Activated CD4-positive, alpha-beta T cell treated with anti-CD3 and anti-CD28 coated beads, Interleukin-2, amount 10 ng/mL, durations not matched to agents 24 days and 14 days (primary cell): ENCODE measurements at places on chromosomes 2 and 18.

DNA sequence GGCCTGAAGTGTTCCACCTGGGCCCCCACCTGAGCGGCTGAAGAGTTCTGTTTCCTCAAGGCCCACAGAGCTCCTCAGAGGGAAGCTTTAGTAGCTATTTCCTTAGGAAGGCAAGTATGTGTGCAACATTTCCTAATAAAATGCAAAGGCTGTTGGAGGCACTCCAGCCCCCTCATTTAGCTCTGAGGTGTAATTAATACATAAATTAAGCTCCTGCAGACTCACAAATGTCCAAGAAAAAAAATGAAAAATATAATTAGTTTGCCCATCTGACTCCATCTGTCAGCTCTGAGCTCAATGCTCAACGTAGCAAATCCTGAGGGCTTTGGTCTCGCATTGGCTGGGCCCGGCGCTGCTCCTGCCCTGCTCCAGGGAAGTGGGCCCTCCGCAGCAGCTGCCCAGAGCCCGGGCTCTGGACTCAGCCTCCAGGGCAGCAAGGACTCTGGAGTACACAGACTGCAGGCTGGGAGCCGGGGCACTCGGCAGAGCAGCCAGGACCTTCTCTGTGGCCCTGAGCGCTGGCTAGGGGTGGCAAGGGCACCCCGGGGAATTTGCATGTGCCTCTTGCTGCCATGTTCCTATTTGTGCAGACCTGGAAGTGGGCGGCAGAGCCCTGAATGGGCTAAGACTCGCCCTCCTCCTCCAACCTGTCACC, 23.4 kb upstream of the C1QL2 start:
- no peak overlapping the region for H3K27ac ChIP-seq
- H3K27me3 ChIP-seq = peaks cover 2% of the 10 kb centered on the region
- H3K4me1 ChIP-seq = no peaks in the 10 kb centered on the region

DNA sequence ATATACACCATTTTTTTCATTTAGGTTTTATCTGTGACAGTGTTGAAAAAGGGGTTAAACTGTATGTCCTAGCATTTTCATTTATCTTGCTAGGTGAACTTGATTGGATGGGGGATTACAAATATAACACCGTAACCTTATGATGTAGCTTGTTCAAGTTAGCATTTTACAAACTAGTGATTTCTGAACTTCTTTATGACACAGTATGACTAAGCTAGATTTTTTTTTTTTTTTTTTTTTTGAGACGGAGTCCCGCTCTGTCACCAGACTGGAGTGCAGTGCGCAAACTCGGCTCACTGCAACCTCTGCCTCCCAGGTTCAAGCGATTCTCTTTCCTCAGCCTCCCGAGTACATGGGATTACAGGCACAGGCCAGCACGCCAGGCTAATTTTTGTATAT, 47.1 kb downstream of the KCMF1 start:
- DNase-seq = no peak
- peaks cover 44% of the 10 kb centered on the region for H3K4me1 ChIP-seq
- H3K27ac ChIP-seq = peak overlapping the region; percentile 83
- no peaks in the 10 kb centered on the region for H3K27me3 ChIP-seq

- no peaks in the 10 kb centered on the region for H3K4me1 ChIP-seq
- no peak for DNase-seq
- H3K36me3 ChIP-seq = no peaks in the 10 kb centered on the region
- no peak overlapping the region for H3K4me3 ChIP-seq
Measured at GRCh38 chr18:10047237-10047636, 133.4 kb downstream of the VAPA start.

DNA sequence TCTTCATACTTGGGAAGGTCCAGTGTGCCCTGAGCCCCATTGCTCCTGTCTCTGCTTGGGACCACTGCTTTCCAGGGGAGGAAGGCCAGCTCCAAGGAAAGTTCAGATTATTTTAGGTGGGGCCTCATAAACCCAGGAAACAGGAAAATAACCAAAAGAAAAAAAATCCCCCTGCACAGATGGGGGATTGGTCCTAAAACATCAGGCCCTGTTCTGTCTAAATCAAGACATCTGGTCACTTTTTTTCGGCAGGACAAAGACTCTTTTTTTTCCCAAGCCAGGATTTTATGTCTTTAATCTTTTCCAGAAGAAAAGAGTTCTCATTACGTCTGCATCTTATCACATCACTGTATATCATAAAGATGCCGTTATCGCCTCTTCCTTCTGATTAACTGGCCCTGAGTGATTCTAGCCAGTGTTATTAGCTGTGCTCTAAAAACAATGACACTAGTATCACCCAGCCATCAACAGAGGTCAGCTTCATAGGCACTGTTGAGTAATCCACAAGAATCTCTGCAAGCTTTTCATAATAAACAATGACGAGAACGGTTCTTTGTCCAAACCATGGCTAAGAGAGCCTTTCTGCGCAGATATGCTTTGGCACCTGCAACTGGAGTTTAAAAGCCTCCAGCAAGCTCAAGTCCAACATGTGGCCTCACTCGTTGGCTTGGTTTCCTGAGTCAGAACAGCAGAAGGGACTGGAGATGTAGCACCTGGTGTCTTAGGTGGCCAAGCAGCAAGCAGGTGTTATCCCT, 138.2 kb downstream of the VAPA start:
- H3K27ac ChIP-seq = no peak overlapping the region
- H3K27me3 ChIP-seq = peaks cover 2% of the 10 kb centered on the region
- H3K36me3 ChIP-seq = no peaks in the 10 kb centered on the region

GRCh38 chr2:55718165-55719008, 24.7 kb upstream of the PNPT1 start:
- H3K4me1 ChIP-seq = no peaks in the 10 kb centered on the region
- DNase-seq = peak; percentile 84
- no peaks in the 10 kb centered on the region for H3K36me3 ChIP-seq
- no peak overlapping the region for H3K4me3 ChIP-seq
- H3K27me3 ChIP-seq = peaks cover 6% of the 10 kb centered on the region

- DNase-seq = no peak
- no peaks in the 10 kb centered on the region for H3K36me3 ChIP-seq
- peaks cover 31% of the 10 kb centered on the region for H3K27me3 ChIP-seq
- H3K4me1 ChIP-seq = peaks cover 42% of the 10 kb centered on the region
Measured at GRCh38 chr2:230908092-230908594, 16.9 kb downstream of the GPR55 start.

GRCh38 chr2:144914622-144915318, 394.9 kb upstream of the ZEB2 start:
- H3K27me3 ChIP-seq = no peaks in the 10 kb centered on the region
- no peak overlapping the region for H3K27ac ChIP-seq

DNA sequence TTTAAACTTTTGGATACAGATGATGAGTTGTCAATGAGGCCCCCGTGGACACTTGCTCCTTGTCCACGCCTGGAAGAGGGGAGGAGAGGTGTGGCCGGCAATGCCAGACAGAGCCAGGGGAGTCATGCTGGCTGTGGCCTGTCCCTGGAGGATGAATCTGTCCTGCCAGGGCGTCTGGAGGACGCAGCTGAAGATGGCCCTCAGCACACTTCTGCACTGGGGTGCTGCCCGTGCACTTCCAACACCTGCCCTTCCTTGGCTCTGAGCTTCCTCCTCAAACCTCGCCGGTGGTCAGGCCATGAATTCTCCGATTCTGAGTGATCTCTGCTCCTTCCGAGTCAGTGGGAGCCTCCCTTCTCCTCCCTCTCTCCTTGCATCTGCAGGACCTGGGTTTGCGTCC, 56.4 kb downstream of the KCNF1 start:
- DNase-seq = no peak
- no peak overlapping the region for H3K4me3 ChIP-seq
- H3K4me1 ChIP-seq = no peaks in the 10 kb centered on the region
- no peaks in the 10 kb centered on the region for H3K36me3 ChIP-seq
- H3K27ac ChIP-seq = no peak overlapping the region

DNA sequence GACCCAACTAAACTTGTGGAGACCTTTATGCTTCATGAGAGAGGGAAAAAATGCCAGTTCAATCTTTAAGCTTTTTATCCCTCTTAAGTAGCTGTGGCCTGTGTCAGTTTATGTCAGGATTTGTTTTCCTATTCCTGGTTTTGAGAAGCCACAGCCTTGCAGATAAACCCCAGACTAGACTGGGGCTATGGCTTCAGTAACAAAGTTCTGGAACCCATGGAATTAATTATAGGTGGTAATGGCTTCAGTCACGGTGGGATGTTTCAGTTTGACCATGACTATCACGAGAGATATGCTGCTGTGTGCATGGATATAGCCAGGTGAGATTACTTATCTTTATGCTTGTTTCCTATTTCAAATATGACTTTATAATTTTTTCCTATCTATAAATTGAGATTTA, 134.8 kb downstream of the RAPGEF4 start:
- peaks cover 2% of the 10 kb centered on the region for H3K27me3 ChIP-seq
- no peaks in the 10 kb centered on the region for H3K4me1 ChIP-seq
- H3K4me3 ChIP-seq = no peak overlapping the region
- DNase-seq = no peak

DNA sequence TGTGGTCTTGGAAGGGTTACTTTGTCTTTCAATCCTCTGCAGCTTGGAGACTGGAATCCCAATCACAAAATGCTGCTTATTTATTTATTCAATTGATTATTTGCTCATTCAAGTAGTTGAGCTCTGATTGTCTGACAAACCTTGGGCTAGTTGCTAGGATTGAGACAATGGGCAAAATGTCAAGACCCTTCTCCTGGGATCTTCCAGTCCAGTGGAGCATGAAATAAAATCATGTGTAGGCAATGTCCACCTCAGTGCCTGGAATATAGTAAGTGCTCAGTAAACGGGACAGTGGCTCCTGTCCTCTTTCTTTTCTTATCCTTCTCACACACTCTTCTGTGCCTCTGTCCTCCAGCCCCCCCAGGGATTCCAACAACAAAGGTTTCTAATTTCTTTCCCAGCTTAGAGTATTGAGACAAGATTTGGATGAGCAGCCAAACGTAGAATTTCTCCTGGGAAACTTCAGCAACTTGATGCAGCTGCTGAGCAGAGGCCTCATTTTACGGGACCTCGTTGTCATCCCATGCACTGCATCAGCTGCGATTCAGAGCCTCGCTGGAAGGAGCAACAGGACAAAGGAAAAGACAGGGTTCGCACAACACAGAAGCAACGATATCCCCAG, 545.0 kb downstream of the SOX11 start:
- no peak for DNase-seq
- H3K27ac ChIP-seq = no peak overlapping the region
- H3K4me1 ChIP-seq = no peaks in the 10 kb centered on the region

DNA sequence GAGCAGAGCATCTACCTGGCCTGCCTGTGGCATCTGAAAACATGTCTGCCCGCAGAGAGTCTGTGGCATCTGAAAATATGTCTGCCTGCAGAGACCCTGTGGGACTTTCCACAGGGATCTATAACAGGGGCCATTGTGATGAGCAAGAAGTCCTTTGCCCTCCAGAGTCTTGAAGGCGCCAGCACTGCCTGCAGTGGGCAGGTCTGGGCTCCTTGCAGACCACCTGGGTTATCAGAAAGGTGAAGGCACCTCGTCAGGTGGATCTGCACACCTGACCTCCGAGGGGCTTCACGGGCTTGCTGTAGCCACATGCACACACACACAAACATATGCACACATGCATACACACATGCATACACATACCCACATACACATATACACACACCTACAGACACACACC, 189.5 kb upstream of the HDAC4 start:
- no peak overlapping the region for H3K27ac ChIP-seq
- H3K27me3 ChIP-seq = no peaks in the 10 kb centered on the region
- H3K36me3 ChIP-seq = no peaks in the 10 kb centered on the region
- no peaks in the 10 kb centered on the region for H3K4me1 ChIP-seq
- no peak for DNase-seq

DNA sequence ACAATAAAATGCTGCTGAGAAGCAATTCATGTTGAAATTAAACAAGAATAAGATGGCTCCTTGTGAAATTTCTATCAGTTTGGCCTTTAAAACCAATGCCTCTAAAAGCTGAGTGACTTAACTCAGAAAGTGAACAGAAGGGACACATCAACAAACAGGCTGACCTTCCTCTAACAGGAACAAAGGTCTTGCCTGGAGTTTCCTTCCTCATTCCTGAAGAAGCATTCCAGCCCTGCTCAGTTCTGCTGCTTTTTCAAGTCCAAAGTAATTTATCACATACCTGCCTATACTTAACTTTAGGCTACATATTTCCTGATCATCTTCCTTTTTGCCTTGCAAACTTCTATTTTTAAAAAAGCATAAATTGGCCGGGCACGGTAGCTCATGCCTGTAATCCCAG, 14.1 kb downstream of the PTRHD1 start:
- peaks cover 10% of the 10 kb centered on the region for H3K27me3 ChIP-seq
- DNase-seq = no peak
- no peak overlapping the region for H3K4me3 ChIP-seq
- no peaks in the 10 kb centered on the region for H3K4me1 ChIP-seq
- H3K36me3 ChIP-seq = no peaks in the 10 kb centered on the region

DNA sequence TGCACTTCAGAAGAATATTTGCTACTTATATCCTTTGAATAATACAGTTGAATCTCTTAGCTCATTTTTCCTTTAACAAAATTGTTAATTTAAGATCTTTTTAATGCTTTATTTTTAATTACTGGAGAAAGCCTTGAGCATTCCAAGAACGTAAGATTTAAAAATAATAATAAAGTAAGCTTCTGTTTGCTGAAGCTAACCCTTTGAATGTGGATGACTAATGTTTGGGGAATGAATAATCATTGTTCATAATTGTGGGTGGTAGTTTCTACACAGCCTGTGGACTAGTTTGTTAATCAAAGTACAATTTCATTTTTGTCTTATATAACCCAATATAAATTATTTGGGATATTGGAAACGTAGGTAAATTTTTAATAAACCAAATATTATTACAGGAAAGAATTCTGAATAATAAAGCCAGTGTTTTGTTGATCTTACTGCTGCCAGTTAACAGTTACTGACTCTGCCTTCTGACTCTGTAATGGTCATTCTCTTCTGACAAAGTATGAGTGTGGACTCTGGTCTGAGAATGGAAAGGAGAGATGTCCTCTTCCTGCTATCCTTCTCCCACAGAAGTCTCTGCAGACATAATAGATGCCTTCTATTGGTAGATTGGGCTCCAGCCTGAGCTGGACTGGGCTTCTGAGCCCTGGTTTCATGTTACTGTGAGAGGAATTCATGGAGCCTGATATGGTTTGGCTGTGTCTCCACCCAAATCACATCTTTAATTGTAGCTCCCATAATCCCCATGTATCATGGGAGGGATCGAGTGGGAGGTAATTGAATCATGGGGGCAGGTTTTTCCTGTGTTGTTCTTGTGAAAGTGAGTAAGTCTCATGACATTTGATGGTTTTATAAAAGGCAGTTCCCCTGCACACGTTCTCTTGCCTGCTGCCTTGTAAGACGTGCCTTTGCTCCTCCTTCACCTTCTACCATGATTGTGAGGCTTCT, 292.7 kb upstream of the SLC39A10 start:
- H3K36me3 ChIP-seq = peaks cover 25% of the 10 kb centered on the region
- H3K4me3 ChIP-seq = no peak overlapping the region
- no peaks in the 10 kb centered on the region for H3K27me3 ChIP-seq

DNA sequence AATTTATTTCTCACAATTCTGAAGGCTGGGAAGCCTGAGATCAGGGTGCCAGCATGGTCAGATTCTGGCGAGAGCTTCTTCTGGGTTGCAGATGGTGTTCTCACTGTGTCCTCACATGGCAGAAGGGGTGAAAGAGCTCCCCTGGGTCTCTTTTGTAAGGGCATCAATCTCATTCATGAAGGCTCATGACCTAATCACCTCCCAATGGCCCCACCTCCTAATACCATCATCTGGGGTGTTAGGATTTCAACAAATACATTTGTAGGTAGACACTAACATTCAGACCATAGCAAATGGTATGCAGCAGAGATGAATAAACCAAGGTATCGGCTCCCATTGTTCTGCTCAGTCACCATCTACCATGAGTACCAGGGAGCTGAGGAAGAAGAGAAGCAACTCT, 32.7 kb downstream of the YPEL5 start:
- peaks cover 2% of the 10 kb centered on the region for H3K4me1 ChIP-seq
- no peak overlapping the region for H3K27ac ChIP-seq
- H3K4me3 ChIP-seq = no peak overlapping the region
- H3K36me3 ChIP-seq = no peaks in the 10 kb centered on the region
- DNase-seq = no peak

GRCh38 chr2:23606968-23607367, 222.0 kb downstream of the KLHL29 start:
- peaks cover 2% of the 10 kb centered on the region for H3K27me3 ChIP-seq
- no peak for DNase-seq
- no peaks in the 10 kb centered on the region for H3K36me3 ChIP-seq
- H3K27ac ChIP-seq = no peak overlapping the region
